ENCODE measurements at places on chromosomes 7 and 10.
A peak's percentile ranks its signal among the peaks of the same experiment; 100 is the strongest.

GRCh38 chr7:44961844-44962482 lies 16.9 kb downstream of the MYO1G start:
- DNase-seq: no peak

DNA sequence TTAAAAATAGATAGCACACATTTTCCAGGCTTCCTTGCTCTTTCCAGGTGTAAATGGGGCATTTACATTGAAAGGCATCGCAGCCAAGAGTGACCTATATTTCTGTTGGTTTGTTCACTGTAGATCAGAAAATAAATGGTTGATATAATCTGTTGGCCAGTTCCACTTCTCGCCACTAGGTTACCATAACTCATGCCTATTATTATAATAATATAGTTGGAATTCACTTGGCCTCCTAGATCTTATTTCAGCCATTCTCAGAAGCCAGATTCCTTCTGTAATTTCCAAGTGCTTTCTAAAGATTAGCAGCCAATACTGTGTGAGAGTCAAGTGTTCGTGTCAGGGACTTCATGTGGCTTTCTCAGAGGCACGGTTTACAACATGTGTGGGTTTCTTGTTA lies 179.5 kb downstream of the DNAH11 start:
- no peak for DNase-seq

DNA sequence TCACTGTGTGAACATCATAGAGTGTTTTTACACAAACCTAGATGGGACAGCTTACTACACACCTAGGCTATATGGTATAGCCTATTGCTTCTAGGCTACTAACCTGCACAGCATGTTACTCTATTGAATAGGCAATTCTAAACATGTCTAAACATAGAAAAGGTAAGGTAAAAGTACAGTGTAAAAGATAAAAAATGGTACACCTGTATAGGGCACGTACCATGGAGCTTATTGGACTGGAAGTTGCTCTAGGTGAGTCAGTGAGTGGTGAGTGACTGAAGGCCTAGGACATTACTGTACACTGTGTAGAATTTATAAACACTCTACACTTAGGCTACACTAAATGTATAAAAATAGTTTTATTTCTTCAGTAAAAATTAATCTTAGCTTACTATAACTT lies 182.0 kb upstream of the THSD7A start:
- no peak for DNase-seq

DNA sequence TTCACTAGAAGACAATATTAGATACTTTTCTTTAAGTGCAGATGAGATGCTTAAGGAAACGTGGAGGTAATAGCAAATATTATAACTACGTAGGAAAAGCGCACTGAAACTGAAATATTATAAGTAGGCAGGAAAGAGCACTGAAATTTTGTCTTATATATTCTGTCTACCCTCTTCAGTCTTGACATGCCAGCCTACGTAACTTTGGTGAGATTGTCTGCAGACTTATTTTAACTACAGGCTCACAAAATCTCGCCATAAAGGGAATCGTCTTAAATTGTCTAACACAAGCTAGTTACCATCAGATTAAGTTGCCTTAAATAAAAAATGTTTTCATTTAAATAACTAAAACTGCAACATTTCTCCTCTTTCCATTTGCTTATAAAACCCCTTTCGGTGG lies 280.1 kb upstream of the PTER start:
- no peak for DNase-seq

- no peak for DNase-seq
These were observed 9.4 kb upstream of the GATA3 start for GRCh38 chr10:8044908-8045725.

DNA sequence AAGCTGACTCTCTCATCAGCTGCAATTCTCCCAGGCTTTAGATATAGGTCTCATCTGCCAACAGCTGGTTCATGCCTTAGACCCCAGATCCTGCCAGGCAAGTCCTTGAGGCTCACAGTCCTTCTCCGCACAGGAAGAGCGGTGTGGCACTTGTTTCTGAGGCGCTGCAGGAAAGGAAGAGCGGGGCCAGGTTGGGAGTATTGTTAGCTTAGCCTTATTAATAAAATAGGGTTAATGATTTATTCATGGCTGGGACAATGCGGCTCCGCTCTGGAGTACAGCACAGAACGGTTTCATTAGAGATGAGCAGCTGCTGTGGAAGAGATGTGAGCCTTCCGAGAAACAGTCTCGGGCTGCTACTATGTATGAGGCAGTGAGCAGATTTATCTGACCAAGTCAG lies 78.1 kb downstream of the FZD1 start:
- DNase-seq: no peak

DNA sequence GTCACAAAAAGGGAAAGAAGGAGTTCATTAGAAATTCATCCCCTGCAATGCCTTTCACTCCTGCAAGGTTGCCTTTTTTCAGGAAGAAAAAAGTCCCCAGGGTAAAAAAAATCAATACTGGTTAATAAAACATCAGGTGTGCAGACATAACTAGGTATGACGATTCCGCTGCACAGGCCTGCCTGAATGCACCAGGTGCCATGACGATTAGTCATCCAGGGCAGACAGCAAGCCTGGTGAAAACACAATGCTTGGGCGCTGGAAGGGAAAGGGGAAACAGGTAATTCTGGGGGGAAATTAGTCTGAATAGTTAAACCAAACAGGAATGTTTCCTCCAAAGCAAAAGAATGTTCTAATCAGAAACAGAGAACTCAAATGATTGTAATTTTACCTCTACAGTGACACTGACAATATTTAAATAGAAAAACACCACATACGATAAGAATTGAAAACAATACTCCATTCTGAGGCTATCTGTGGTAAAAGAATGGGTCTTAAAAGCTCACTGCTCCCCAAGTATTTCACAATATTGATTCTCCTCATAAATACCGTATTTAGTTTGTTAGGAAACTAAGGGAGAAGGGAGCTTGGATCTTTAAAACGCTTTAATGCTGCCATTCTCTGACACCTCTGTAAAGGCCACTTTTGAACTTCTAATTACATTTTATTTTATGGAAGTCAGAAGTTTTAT lies 45.2 kb downstream of the VPS41 start:
- no peak for DNase-seq

DNA sequence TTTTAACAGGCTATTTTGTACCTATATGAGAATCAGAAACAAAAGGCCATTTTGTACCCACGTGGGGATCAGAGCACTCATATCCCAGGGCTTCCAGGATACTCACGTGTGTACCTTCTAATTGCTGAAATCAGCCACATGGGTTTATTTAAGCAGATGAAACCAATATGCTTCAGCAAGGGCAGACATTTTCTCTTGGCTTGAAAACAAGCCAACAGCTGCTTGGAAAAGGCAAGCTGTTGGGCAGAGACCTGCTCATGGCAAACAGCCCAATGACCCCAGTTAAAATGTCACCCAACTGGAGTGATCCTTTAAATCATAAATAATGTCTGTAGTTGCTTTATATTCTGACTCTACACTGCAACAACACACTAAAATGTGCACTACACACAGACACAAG lies 26.5 kb upstream of the TOMM7 start:
- DNase-seq: no peak

DNA sequence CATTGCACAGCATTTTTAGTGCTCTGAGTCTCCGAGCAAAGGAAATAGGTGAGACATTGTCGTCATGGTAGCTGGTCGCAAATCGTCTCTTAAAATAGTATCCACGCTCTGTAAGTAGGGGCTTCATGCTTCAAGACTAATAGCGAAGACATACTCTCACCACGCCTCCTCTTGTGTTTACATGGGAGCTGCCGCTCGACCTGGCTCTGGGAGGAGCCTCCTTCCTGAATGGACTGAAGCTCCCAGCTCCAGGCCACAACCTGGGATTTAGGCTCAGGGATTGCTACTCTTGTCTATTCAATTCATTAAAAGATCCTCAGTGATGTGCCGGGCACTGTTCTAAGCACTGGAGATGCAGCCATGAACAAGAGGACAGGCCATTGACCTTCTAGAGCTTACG lies 196.1 kb upstream of the GALNT17 start:
- no peak for DNase-seq

DNA sequence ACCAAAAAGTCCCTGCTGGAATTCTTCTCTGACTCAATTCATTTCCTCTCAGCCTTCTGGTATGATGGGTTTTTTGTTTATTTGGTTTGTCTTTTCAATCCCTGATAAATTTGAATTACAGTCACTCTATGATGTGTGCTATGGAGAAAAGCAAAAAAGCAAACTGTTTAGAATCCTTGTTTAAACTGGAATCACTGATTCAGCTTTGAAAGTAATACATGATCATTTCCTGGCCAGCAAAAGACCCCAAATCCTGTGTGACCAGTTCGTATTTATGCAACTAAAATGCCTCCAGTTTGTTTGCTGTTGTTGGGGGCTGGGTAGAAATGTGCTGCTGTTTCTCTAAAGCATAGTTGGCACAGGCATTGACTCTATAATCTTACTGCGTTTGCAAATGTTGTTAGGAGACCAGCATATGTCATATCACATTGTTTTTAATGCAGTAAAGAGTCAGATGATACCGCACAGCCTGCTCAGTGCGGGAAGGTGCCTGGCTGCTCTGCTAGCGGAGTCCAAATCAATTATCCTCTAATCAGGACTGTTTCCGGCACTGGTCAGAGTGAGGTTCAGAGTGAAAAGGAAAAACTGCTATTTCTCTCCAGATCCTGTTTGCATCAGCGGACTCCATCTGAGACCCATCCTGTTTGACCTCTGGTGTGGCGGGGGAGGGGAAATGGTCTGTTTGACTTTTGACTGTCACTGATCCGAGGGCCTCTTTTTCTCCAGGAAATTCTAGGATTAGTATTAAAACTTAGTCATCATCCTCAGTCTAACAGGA lies 40.6 kb upstream of the ADD3 start:
- DNase-seq: peak; percentile 72

- DNase-seq: peak; percentile 55
These were observed 22.7 kb upstream of the AASS start for GRCh38 chr7:122166740-122167139.

GRCh38 chr7:8357536-8357935 lies 75.9 kb upstream of the NXPH1 start:
- DNase-seq: no peak

- no peak for DNase-seq
These were observed 747.3 kb upstream of the CELF2 start for GRCh38 chr10:10270126-10271050.

DNA sequence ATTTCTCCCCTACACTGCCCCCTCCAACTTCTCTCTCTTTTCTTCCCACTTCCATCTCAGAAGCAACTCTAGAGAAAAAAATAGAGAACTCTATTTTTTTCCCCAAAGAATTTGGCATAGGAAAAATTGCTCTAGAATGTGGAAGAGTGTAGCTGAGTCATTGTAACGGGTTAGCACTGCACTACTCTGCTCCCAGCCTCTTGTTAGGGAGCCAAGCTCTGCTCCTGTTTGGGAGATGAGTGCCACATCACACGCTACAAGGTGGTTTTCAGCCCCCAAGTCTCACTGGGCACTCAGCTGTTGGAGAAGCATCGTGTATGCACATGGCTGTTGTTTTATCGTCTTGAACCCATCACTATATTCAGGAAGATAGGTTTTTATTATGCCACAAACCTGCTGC lies 136.4 kb downstream of the BMPER start:
- no peak for DNase-seq

GRCh38 chr7:141549582-141549981 lies 1.6 kb upstream of the AGK start:
- no peak for DNase-seq
